NCI-H146 (cell line): ENCODE measurements at places on chromosomes 4 and X.

DNA sequence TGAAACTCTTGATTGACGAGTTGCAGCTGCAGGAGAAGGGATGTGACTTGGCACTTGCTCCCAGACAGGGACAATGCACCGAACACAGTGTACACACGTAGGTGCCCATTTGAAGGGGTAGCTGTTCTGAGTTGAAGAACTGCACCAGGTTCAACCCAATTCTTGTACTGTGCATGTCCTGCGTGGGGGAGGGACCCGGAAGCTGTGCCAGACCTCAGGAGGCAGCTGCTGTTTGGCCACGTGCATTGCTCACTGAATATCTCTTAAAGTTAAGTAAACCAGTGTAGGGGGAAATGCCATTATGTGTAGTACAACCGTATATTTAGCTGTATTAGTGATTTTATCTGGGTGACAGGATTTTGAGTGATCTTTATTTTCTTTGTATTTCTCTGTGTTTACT, 12.0 kb upstream of the RBBP7 start:
- peak; percentile 43 for DNase-seq

GRCh38 chrX:39019056-39019455, 217.8 kb downstream of the MID1IP1 start:
- peak; percentile 85 for DNase-seq

DNA sequence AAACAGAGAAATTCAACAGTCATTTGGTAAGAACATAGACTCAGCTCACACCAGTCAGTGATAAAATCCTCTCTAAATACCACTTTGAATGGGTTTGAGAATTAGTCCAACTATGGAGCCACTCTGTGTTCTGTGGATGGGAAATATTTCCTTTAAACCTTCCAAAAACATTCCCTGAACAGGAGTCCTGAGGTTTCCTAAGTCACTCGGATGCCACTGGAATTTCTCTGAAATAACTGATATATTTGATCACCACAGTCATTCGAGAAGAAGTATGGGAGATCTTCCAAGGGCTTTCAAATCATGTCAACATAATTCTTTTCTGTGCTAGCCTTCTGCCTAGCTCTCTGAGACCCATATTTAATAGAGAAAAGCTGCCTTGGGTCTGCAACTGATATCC, 958.6 kb downstream of the STIM2 start:
- no peak for DNase-seq

- DNase-seq = no peak
These were observed 60.8 kb downstream of the SUPT20HL2 start for GRCh38 chrX:24253030-24253429.

DNA sequence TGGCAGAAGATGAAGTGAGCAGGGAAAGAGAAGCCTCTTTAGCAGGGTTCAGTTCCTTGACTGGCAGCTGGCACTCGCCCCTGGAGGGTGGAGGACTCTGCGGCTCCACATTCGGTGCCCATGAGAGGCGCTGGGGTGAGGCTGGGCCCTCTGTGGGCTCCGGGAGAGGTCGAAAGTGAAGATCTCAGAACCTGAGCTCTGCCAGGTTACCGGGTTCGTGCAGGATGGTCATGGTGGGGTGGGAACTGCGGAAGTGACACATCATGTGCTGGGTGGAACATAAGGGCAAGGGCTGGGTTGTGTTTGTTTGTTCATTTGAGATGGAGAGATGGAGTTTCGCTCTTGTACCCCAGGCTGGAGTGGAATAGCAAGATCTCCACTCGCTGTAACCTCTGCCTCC, 44.2 kb downstream of the TRIM61 start:
- DNase-seq = no peak

DNA sequence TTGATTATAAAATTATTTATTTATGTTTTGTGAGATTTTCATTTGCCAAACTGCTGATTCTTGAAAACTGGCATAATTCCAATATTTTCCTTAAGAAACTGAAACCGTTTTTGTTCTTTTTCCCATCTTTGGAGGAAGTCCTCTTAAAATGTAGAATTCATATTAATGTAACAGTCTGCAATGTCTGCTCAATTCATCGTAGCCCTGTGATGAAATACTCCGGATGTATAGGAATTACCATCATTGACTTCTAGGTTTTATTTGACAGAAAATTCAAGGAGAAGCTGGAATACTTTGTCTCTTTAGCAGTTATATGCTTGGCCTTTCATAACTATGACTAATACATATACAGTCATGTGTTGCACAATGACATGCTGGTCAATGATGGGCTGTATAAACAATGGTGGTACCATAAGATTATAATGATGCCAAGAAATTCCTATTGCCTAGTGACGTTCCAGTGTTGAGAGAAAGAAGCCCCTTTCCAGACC, 185.0 kb upstream of the GPRIN3 start:
- DNase-seq = no peak

DNA sequence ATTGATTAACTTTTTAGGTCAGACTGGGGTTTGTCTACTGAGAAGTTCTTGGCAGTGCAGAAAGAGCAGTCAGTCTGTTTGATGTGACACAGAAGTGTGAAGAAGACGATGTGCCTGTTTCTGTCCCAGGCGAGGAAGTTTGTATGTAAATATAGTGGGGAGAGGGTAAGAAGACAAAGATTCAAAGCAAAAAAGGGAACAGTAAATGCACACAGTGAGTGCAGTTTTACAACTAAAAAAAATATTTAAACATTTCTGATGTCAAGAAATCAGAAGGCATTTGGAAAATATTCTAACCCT, 264.9 kb downstream of the RAPGEF2 start:
- DNase-seq = no peak

DNA sequence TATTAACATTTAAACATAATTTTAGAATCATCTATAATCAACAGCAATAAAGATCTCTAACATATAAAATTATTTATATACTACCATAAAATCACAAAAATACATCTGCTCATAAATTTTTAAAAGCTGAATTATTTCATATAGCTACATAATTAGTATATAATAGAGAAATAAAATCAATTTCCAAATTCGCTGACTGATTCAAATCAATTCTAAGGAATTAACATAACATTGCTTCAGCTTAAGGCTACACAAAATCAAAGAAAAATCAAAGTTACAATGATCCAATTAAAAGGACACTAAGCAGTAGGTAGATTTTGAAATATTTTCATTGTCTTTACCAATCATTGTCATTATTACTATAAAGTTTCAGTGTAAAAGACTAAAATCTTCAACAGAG, 194.7 kb downstream of the LRBA start:
- DNase-seq = no peak

- no peak for DNase-seq
These were observed 16.3 kb downstream of the TACC3 start for GRCh38 chr4:1737666-1738065.

DNA sequence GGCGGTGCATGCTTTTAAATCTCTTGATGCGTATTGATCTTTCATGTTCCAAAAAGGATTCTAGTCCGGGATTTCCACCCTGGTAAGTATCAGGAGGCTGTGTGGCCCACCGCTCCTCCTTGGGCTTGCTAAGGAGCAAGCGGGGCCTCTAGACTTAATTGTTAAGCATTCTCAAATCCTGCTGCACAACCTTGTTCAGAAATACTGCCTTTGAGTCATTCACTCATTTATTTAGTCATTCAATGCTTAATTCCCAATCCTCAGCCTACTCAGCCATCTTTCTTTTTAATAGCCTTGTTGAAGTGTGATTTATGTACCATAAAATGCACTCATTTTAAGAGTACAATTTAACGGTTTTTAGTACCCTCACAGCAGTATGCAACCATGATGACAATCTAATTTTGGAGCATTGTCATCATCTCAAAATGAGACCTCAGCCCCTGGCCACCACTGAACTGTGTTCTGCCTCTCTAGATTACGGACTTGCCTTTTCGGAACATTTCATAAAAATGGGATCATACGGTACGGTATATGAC, 15.6 kb upstream of the SLC2A9 start:
- no peak for DNase-seq

DNA sequence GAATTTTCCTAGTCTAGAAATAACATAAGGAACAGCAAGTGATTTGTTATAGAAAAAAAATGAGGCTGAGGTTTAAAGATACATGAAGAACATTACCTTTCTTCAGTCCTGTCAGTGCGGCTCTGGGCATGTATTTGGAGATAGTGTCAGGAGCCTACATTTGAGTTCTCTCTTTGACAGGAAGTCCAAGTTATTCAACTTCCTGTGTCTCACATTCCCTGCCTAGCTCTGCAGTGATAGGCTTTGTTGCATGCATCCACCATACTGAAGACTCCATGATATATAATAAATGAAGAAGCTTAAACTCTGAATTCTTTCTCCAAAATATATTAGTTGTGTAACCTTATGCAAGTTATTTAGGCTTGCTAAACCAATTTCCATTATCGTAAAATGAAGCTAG, 148.7 kb downstream of the RELL1 start:
- DNase-seq = no peak

DNA sequence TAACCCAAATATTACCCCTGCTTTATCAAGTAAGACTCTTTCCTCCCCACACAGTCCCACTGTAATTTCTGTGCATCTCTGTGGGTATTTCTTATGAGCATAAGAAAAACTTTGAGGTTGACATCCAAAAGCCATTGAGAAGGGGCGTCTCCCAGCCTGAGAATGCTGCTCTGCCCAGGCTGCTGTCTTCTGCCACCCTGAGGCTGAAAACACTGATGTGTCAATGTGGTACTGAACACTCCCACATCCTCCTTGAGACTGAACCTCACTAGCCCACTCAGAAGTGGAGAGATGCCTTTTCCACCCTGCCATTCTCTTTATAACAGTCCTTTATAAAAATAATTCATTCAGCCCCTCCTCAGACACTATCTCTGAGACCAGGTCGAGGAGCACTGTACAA, 120.8 kb downstream of the SMIM20 start:
- no peak for DNase-seq

DNA sequence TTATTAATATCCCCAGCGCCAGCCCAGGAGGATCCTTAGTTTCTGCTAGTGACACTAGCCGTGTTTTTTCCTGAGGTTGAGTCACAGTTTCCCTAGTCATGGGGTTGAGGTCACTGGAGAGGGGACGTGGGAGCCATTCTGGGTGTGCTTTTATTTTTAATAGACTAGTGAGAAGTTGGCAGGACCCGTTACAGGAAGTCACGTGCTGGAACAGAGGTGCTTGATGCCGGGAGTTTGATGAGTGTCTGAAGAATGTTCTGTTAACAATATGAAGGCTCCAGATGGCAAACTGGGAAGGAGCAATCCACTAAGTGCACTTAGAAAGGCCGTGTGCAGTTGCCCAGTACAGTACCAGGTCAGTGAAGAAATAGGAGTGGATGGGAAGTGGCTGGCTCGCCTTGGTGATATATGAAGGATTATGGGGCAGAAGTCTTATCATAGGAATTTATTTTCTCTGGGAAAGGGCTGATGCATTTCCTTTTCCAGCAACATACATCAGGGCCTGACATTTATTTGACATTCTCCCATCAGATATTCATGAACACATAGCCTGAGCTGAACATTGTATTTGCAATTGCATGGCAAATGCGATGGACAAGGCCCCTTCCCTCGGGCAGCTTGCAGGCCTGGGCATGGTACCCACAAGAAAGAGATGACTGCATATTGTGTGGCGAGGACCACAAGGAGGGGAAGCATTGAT, 291.8 kb downstream of the FBXW7 start:
- DNase-seq = no peak

GRCh38 chrX:11409957-11410356, 116.7 kb downstream of the AMELX start:
- DNase-seq = no peak

DNA sequence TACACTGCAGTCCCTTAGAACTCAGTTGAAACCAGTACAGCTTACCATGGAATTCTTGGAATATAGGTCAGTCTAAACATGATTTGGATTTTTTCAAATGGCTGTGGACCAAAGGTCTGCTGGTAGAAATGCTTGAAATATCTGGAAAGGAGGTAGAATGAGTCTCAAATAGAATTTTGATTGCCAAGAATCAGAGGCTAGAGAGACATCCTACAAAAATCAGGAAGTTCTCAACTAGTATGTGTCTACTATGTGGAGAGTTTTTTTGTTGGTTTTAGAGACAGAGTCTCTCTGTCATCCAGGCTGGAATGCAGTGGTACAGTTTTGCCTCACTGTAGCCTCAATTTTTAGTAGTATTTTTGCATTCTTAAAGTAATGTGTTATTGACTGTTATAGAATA, 53.6 kb downstream of the PAQR3 start:
- no peak for DNase-seq

DNA sequence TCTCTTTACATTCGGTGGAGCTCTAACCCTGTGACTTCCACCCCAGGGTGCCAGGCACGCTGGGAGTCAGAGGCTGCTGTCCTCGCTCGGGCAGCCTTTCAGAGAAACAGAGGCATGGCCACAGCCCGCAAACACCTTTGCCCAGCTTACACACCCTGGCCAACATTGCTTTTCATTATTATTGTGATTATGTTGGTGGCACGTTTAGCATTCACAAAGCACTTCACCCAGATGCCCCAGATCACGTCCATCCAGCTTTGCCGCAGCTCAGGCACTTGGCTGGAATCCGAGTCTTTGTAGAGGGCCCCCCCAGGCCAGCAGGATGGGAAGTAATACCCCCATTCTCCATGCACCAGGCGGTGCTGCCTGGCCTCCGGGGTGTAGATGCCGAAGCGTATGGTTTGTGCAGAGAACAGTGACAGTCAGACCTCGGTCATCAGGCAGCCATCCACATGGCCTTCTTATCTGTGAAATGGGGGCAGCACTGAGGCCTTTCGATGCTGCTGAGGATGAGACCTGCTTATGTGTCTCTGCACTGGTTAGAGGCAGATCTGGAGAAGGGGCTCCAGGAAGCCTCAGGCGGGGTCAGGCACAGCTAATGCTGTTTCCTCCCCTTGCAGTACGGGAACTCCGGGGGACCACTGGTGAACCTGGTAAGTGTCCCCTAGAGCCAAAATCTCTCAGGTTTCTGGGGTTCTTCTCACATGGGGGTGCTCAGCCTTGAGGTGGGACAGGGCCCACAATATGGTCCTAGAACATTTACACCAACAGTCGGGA, 22.3 kb downstream of the HTRA3 start:
- no peak for DNase-seq

- peak; percentile 53 for DNase-seq
These were observed 1093.0 kb upstream of the TENM3 start for GRCh38 chr4:181150191-181150590.

GRCh38 chrX:10193587-10193986, 36.8 kb downstream of the CLCN4 start:
- no peak for DNase-seq

GRCh38 chr4:37388681-37389365, 144.3 kb downstream of the NWD2 start:
- no peak for DNase-seq

DNA sequence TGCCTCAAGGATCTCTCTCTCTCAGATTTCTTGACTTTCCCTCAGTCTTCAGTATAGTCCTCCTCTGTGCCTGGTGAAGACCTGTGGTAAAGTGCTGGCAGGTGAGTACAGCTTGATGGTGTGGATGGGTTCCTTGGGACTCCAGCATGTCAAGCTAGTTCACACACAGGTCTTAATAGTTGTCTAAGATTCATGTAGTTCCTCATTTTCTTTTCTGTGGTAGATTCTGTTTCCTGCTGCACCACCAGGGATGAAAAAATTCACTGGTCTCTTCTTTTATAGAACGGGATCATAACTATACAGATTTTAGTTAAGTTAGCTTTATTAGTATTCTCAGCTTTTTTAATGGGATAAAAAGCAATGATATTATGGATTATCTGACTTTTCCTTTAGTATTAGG, 32.5 kb upstream of the PAQR3 start:
- no peak for DNase-seq

GRCh38 chr4:58119298-58119697, 1009.1 kb upstream of the IGFBP7 start:
- DNase-seq = no peak
